ENCODE measurements at places on chromosomes 2 and 18. TPM values are rescaled to one million over a fixed set of nuclear protein-coding genes. Genes with fewer than 3 reads are reported as not detected.

EML4 gene
- 26.0 TPM for total RNA-seq

LYG1 gene
- total RNA-seq: not detected

DNA sequence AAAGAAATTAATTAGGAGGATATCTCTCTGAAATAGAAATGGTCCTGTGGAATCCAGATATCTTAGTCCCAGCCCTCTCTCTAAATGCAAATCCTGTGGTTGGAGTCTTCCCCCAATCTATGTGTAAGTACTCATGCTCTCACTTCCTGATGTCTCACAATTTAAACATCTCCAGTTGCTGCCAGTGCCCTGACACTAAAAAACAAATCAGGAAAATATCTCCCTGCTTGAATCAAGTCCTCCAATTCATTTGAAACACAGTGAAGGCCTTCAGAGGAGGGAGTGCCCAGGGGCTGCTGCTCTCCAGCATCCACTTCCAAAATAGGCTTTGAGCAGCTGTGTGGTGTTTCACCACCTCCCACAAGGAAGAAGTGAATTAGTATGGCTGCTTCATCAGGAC, 413.8 kb downstream of the RAD51AP2 start:
- H3K27ac ChIP-seq: no peak overlapping the region
- H3K27me3 ChIP-seq: no peaks in the 10 kb centered on the region
- no peaks in the 10 kb centered on the region for H3K4me1 ChIP-seq
- H3K36me3 ChIP-seq: no peaks in the 10 kb centered on the region
- no peak for DNase-seq

DNA sequence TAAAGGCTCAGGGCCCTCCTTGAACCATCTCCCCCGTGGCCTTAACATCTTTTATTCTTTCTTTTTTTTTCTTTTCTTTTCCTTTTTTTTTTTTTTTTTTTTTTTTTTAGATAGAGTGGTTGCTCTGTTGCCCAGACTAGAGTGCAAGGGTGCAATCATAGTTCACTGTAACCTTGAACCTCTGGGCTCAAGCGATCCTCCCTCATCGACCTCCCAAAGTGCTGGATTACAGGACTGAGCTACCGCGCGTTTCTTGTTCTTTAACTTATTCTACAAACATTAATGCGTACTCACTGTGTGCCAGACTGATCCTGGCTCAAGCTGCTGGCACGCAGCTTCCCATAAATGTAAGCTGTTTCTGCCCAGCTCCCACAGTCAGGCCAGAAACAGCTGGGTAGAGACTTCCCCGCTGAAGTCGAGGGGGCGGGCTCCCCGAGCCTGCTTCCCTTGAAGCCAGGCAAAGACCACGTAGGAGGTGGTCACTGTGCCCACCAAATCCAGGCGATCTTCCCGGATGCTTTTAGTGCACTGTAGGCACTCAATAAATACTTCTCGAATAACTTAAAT, 29.2 kb upstream of the ATP6V1B1 start:
- H3K27ac ChIP-seq: no peak overlapping the region
- no peaks in the 10 kb centered on the region for H3K36me3 ChIP-seq
- peaks cover 15% of the 10 kb centered on the region for H3K4me1 ChIP-seq
- H3K27me3 ChIP-seq: peaks cover 5% of the 10 kb centered on the region
- no peak overlapping the region for H3K4me3 ChIP-seq
- no peak for DNase-seq

- H3K4me3 ChIP-seq: no peak overlapping the region
- no peaks in the 10 kb centered on the region for H3K36me3 ChIP-seq
- no peaks in the 10 kb centered on the region for H3K4me1 ChIP-seq
- no peak overlapping the region for H3K27ac ChIP-seq
- H3K27me3 ChIP-seq: no peaks in the 10 kb centered on the region
- DNase-seq: no peak
Measured at GRCh38 chr18:22102953-22103646, 66.3 kb upstream of the GATA6 start.

- no peaks in the 10 kb centered on the region for H3K36me3 ChIP-seq
- no peaks in the 10 kb centered on the region for H3K4me1 ChIP-seq
- no peaks in the 10 kb centered on the region for H3K27me3 ChIP-seq
- DNase-seq: no peak
- no peak overlapping the region for H3K27ac ChIP-seq
Measured at GRCh38 chr2:153132418-153132817, 346.1 kb downstream of the RPRM start.

GRCh38 chr2:238107525-238108422, 7.6 kb downstream of the ESPNL start:
- no peaks in the 10 kb centered on the region for H3K27me3 ChIP-seq
- no peak overlapping the region for H3K27ac ChIP-seq
- no peak overlapping the region for H3K4me3 ChIP-seq
- no peaks in the 10 kb centered on the region for H3K4me1 ChIP-seq
- no peaks in the 10 kb centered on the region for H3K36me3 ChIP-seq

Data from vagina (tissue), 2 donors.